IMR-90 (cell line): ENCODE measurements at places on chromosomes 13 and 19. TPM values are rescaled to one million over a fixed set of nuclear protein-coding genes. Genes with fewer than 3 reads are reported as not detected.
A peak's percentile ranks its signal among the peaks of the same experiment; 100 is the strongest.

- peak; percentile 55 for DNase-seq
These were observed 144.3 kb upstream of the FRY start for GRCh38 chr13:31887286-31887685.

DNA sequence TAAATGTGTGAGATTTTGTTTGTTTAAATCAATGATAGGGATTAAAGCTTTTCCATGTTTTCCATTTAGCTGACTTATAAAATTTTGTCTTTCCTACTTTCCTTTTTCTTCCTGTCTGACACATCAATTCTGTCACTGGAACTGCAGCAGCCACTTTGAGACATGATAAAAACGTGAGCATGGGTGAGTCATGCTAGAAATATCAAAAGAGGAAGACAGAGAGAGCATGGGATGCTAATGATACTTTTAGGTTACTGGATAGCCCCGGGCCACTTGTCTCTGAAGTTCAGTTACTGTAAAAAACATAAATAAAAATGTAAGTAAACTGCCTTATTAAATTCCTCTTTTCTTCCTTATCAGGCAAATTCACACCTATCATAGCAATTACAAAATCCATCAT lies 1332.0 kb upstream of the PCDH20 start:
- peak; percentile 51 for DNase-seq

DNA sequence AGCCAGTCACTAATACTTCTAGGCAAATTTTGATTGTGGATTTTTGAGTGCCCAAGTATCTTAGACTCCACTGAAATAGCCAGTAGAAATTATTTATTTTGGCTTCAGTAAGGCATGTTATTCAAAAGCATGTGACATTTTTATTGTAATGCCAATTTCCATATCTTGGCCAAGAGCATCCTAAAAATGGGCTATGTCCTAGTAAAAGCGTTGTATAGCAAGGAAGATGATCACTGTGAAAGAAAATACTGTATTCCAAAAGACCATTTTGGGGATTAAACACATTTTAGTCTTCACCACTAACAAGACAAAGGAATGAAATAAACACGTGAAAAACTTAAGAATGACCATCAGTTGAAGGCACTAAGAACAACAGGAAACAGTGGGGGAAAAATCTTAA lies 149.1 kb downstream of the NUFIP1 start:
- no peak for DNase-seq

TRIP10 gene
- 32.8 and 39.1 TPM in 2 replicates for total RNA-seq

ATXN8OS gene
- total RNA-seq: not detected in 2 replicates

OVOL3 gene
- not detected in 2 replicates for total RNA-seq

DNA sequence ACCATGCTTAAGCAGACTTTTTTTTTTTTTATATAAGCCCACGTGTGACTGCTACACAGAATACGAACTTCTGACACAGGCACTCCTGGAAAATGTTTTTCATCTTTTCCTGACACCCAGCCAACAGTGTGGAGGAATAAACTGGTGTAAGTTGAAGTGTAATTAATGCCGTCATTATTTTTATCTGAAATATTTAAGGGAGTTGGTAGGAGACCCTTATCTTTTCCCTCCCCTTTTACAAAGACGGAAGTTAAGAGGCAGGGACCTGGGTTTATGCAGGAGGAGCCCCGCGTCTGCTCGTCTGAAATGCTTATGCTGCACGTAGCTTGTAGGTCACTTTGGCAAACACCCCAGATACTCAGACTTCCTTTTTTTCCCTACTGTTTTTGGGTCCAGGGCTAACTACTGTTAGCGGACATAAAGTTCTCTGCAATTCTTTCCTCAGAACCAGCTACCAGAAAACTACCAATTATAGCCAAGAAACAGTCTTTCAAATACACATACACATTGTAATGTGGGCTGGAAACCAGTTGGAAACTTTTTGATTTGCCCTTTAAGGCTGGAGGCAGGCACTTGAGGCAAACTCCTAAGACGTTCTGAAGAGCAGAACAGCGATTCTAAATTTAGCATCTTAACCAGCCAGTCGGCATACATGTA lies 50.8 kb downstream of the EFNB2 start:
- DNase-seq: peak; percentile 28

CYSLTR2 gene
- total RNA-seq: not detected in 2 replicates

DNA sequence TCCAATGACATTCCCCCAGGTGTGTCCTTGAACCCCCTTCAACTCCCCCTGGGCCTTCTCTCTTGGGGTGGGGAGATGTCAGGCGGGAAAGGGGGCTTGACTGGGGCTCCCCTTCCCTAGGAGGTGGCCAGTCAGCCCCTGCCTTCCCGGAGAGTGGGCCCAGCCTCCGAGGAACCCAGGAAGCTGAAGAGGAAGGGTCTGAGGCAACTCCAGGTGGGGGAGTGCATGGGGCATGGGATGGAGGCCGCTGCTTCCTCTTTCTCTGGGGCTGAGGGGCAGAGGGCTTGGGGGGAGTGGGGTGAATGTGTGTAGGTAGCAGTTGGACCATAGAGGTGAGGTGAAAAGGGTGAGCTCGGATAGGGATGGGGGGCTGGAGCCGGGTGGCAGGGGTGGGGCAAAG lies 2.7 kb upstream of the INAFM1 start:
- no peak for DNase-seq

GRCh38 chr19:29694669-29695627 lies 20.1 kb downstream of the C19orf12 start:
- DNase-seq: peak; percentile 70

DNA sequence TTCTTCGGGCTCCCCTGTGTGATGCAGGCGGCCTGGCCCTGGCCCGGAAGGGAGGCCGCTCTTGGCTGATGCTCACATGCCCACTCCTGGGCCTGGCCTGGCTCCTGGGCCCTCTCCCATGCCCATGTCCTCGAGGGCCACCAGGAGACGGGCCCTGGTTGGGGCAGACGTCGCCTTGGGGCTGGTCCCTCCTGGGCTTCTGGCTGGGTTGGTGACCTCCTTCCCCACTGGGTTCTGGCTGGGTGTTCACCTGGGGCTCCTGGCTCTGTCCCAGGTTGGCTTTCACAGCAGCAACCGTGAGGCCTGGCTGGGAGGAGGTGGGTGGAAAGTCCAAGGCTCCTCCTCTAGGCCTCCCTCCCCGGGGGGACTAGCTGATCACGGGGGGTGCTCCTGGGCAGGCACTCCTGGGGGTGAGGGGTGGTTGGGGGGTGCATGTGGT lies 15.5 kb upstream of the SLC7A10 start:
- no peak for DNase-seq

DNA sequence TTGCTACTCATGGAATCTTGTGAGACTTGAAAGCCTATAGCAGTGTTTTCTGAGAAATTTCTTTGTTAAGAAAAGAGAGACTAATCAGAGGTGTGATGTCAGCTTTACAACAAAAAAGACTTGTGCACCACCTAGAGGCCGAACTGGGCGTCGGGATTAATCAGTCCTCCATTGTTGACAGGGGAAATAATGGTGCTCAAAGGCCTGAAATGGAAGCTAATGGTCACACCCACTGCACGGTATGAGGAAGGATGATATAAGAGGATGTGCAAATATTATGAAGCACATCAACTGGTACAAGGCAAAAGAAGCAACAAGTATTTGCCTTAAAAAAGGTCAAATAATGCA lies 480.2 kb upstream of the MIR17HG start:
- peak; percentile 27 for DNase-seq

RGL3 gene
- total RNA-seq: 0.18 TPM in 1 of 2 replicates, not detected in the other

DNA sequence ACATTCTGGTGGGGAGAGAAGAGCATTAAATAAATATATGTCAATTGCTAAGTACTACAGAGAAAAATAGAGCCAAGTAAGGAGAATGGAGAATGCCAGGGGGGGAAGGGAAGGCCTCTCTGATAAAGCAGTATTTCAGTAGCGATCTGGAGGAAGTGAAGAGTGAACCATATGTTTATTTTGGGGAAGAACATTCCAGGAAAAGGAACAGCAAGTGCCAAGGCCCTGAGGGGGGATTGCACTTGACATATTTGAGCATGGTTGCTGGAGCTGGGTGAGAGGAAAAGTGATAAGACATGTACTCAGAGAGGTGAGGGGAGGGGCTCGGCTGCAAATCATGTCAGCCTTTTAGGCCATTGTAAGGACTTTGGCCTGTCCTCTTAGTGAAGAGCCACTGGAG lies 30.4 kb downstream of the WDR87 start:
- DNase-seq: no peak

GRCh38 chr13:71576571-71576970 lies 290.4 kb downstream of the DACH1 start:
- DNase-seq: no peak

GRCh38 chr13:29703421-29703820 lies 107.9 kb upstream of the SLC7A1 start:
- no peak for DNase-seq

DNA sequence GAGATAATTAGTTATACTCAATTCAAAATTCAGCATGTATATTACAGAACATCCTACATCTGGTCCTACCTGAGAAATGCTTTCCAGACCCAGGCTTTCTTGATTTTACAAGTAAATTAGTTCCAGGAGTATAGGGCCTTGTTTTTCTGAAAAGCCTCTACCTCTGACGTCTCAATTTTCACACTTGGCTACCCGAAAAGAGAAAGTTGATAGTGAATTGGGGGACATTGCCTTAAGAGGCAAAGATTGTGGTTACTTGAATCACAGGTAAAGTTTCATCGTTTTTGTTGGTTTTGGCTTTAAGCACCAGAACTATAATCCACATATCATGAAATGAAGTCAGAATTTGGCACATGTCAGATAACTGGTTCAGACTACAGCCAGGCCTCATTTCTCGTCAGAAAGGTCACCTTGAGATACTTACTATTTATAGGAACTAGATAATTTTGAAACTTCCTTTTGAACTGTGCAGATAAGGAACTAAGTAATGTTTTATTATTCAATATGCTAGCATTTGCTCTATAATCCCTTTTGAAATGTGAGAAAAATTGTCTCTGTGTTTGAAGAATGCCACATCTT lies 30.8 kb downstream of the FAM124A start:
- no peak for DNase-seq

TEX29 gene
- not detected in 2 replicates for total RNA-seq

ZNF814 gene
- total RNA-seq: 5.9 and 6.9 TPM in 2 replicates

GRCh38 chr13:103852036-103852435 lies 785.8 kb upstream of the SLC10A2 start:
- DNase-seq: no peak
